ENCODE measurements at places on chromosomes 6 and 20.

GRCh38 chr6:84763886-84764331 is 489 bp downstream of the TBX18 start:
- no peak for DNase-seq

DNA sequence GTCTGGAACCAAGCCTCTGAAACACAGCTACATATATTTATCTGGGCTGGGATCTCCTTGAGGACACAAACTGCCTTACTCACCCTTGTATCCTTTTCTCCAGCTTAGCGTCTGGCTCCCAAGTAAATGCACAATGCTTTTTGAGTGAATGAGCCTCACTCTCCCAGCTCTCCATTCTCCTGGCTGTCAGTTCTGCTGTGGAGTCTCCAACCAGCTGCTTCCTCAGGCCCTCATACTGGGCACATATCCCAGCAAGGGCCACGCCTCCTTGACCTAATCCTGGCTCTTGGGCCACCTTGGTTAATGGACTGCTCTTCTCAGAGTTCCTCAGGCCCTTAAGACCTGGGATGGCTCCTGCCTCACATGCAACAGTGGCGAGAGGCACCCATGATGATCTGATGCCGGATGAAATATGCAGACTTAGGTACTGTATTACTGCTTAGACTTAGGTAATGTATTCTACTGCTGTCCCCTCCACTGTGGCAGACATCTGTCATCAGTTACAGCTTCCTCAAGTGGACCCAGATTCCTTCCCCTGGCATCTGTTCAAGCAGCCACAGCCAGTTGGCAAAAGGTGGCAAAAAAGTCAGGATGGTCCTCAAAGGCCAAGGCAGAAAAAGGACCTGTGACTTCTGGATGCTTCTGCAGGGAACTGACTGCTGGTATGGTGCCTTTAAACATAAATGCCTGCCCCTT is 16.5 kb downstream of the SNHG17 start:
- DNase-seq: no peak

GRCh38 chr6:162538643-162539064 is 188.9 kb downstream of the PRKN start:
- no peak for DNase-seq

- no peak for DNase-seq
Measured at GRCh38 chr20:50249447-50250388, 59.1 kb downstream of the CEBPB start.

GRCh38 chr6:170100046-170100445 is 190.8 kb downstream of the DLL1 start:
- no peak for DNase-seq

DNA sequence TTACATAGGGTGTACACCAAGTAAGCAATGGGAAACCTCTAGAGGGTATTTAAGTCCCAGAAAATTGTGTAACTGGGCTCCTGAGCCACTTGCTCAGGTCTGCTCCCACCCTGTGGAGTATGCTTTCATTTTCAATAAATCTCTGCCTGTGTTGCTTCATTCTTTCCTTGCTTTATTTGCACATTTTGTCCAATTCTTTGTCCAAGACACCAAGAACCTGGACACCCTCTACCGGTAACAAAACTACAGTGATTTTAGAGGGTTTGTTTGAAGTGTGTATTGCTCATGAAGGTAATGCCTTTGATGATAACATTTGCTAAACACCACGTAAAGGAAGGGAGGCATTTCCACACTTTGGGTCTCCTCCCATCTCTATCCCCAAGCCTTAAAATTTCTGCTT is 46.2 kb downstream of the MYB start:
- no peak for DNase-seq

DNA sequence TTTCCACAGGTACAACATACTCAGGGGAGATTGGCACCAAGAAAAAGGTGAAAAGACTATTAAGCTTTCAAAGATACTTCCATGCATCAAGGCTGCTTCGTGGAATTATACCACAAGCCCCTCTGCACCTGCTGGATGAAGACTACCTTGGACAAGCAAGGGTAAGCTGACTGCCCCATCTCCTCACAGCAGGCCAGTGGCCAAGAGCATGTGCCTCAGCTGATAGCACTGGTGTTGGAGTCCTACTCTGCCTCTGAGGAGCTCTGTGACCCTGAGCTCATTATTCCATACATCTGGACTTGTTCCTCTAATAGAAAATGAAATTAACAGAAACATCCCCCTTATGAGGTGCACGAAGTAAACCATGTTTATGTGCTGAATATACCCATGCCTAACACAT is 102.8 kb downstream of the MTFR2 start:
- no peak for DNase-seq

DNA sequence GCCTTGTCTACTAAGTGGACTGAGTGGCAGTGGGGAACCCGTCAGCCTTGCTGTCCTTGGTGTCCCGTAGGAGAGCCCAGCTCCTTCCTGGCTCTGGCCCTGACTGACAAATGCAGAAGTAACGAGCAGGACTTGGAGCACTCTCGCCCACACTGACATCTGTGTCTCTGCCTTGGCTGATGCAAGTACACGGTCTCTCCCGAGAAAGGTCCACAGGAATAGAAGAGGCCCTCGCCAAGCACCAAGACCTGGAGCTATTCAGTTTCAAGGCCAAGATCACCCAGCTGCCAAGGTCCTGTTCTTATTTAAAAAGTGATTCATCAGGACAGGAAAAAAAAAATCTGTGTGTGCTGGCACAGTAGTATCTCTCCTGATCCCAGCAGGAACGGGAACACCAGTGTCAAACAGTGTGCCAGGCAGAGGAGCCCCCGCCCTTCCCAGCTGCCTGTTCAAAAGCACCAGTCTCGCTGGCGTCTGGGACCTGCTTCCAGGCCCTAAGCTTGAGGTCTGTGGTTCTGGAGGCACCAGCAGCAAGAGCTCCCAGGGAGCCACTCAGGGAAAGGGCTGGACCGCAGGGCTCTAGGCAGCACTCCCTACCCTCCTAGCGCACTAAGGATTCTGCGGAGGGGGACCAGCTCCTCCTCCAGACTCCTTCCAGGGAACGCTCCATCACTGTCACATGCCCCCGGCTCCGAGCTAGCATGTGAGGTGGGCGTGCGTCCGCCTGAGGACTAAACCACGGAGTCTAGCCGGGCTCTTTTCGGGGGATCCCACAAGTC is 376.9 kb downstream of the RNGTT start:
- no peak for DNase-seq

Measured in esophagus squamous epithelium (tissue), 5 donors.